ENCODE measurements at places on chromosomes 6 and 20.

GRCh38 chr20:33556246-33556645 lies 66.3 kb downstream of the CBFA2T2 start:
- no peak for DNase-seq

- DNase-seq: no peak
These were observed 34.2 kb upstream of the C20orf203 start for GRCh38 chr20:32707691-32708581.

- DNase-seq: no peak
These were observed 693.0 kb upstream of the MAP3K7 start for GRCh38 chr6:91279740-91280493.

GRCh38 chr6:77124604-77125003 lies 338.7 kb downstream of the HTR1B start:
- DNase-seq: no peak

DNA sequence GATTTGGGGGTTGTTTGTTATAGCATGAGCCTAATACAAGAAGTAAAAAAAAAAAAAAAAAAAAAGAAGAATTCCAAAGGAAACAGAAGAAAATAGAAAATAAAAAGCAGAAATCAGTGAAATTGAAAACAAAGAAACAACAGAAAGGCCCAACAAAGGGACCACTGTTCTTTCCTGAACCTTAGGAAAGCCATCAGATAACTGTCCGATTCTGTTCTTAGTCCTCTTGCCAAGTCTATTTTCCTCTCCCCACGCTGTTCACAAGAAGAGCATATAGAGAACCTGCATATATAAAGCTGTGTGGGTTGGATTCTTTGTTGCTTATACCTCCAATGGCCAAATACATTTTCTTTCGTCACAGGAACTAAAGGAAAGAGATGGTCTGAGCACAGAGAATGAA lies 38.0 kb upstream of the IPCEF1 start:
- DNase-seq: no peak

DNA sequence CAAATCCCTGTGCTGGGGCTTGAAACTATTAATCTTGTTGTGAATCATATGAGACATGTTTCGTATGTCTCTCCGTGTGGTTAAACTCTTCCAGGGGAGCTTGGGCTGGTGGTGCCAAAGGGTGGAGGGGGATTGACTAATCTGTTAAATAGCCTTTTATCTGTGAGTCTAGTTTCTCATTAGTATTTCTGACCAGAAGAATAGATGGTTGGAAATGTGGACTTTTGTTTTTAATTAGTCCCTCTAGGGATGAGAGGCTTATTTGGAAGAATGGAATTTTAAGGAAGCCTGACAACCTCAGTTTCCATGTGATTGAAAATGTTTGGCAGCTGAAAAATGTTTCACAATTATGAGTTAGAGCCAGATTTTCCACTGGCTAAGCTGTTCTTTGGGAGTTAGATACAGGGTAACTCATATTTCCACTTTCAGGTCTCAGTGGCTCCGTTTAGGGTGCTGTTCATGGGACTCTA lies 117.3 kb downstream of the BCKDHB start:
- DNase-seq: no peak

DNA sequence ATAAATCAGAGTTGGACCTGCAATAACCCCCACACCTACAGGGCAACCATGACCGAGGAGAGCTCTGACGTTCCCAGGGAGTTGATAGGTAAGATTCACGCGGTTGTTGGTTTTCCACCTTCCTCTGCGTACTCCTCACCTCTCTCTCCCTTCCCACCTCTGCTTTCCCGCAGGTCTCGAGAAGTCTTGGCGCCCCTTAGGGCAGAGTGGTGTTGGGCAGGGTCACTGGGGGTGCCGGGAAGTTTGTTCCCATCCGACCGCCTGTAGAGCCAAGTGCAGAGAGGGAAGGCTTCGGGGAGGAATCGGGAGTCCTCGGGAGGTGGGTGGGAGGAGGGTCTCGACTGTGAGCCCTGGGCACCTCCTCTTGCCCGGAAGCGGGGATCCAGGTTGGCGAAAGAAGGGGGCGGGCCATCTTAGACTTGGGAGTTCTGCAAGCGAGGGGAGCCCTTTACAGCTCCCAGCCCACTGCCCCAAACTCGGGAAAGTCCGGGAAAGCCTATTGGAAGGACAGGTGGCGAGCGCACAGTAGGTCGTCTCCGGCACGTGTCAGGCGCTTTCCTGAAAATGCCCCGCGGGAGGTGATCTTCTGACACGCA lies 672 bp downstream of the CARMIL1 start:
- DNase-seq: no peak

GRCh38 chr6:160790028-160790792 lies 88.2 kb downstream of the PLG start:
- no peak for DNase-seq

DNA sequence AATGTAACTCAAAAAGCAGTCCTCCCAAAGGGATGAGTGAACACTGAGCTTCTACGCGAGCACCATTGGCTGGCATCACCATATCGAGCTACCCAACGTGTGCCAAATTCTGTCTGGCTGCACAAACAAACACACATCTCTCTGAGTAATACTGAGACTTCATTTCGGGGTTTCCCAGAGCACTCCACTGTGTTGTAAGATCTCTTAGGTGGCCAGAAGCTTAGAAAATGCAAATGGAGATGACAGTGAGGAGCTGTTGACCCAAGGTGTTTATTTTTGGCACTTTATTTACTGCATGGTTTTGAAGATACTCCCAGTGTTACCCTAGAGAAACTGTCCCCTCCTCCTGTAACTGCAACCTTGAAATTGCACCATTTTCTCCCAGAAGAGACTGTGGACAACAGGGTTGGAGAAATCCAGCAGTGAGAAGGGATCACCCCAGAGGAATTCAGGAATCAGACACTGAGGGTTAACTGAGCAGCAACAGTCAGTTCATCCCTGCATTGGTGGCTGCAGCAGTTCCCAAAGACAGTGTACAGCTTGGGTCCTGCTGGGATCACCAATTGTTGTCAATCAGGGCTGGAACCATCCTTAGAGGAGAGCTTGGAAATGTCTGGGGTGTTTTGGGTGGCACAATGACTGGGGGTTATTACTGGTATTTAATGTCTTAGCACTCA lies 1.0 kb upstream of the RIPOR2 start:
- DNase-seq: no peak

DNA sequence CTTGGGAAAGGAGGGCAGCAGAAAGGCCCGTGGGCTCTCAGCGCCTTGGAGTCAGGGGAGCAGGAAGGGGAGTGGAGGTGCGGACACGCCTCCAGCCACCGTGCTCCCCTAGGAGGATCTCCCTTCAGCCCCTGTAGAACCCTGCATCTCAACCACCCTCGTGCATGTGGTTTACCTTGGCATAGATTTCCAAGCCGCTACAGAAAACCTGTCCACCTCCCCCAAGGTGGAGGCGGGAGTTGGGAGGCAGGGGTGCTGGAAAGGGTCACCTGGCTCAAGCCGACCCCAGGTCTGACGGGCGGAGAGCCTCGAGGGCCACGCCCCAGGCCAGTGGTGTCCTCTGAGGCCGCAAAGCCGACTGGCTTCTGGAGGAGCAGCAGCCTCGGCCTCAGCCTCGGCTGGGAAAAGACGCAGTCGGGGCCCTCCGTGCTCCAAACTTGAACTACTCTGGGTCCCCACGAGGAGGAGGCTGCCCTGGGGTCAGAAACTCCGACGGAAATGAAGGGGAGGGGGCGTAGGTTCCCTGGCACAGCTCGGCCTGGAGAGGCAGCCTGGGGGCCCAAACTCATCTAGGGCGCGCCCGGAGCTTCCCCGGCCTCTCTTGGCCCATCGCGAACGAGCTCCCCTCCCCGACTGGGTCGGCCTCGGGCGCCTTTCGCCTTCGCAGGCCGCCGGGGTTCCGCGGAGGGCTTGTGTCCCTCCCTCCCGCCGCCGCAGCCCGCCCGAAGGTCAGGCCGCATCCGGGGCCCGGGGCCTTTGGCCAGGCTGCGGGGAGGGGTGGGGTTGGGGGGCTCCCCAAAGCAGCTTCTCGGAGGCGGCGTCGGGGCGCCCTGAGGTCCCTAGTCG lies 6.3 kb upstream of the FOXF2 start:
- DNase-seq: no peak

GRCh38 chr20:19692685-19693119 lies 65.4 kb upstream of the RIN2 start:
- peak; percentile 20 for DNase-seq

DNA sequence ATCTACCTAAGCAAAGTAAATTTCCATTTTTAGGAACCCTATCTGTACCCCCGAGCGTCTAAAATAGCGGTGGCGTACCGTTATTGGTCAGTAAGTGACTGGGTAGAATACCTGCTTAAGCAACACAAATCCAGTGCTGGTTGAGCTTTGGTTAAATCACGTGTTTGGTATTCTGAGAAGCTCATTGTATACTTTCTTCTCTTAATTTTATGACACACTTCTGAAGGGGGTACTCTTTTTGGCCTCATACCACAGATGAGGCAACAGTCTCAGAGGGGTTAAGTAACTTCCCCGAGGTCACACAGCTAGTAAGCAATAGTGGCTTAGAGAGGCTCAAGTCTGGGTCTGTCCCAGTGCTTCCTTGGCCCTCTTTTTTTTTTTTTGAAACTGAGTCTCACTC lies 151.2 kb downstream of the TFAP2C start:
- DNase-seq: no peak

GRCh38 chr6:157906537-157907061 lies 75.1 kb upstream of the SYNJ2 start:
- peak; percentile 75 for DNase-seq

GRCh38 chr20:63693083-63693732 lies 3.2 kb upstream of the TNFRSF6B start:
- DNase-seq: no peak

- no peak for DNase-seq
These were observed 128.8 kb downstream of the PLCB1 start for GRCh38 chr20:8260837-8261251.

All from hematopoietic multipotent progenitor cell treated with erythropoietin and hydrocortisone succinate and interleukin-3 and kit ligand, for 17 days (in vitro differentiated cells).